ENCODE measurements at places on chromosomes 16 and 17. TPM values are rescaled to one million over a fixed set of nuclear protein-coding genes. Genes with fewer than 3 reads are reported as not detected.

Gene MPV17L
- 2.7 TPM for total RNA-seq

- no peak for DNase-seq
Observed at GRCh38 chr16:31099860-31100638, 5.5 kb upstream of the VKORC1 start.

Gene CRISPLD2
- 4.0 TPM for total RNA-seq

- peak; percentile 60 for DNase-seq
Observed at GRCh38 chr16:51237207-51237606, 86.1 kb upstream of the SALL1 start.

Gene OR3A3
- total RNA-seq = not detected

- DNase-seq = no peak
Observed at GRCh38 chr16:86604436-86605193, 26.3 kb downstream of the FOXL1 start.

Gene HEATR9
- not detected for total RNA-seq

Gene DPEP3
- total RNA-seq = 2.9 TPM

DNA sequence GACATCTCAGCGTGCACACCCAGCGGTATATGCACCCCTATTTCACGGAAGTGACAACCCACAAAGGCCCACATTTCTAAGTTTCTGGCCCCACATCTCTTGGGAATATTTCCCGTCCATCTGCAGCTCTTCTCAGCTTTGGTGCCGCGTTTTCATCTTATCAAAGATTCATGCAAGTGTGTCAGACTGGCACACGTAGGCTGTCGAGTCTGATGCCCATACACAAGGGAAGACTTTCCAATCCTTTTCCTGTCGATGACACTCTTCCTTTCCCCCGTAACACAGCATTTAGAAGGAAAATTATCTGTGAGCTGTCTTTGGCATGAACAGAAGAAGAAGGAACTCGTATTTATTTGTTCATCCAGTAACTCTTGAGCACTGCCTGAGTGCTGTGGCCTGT lies 83.0 kb downstream of the SHISA6 start:
- no peak for DNase-seq

DNA sequence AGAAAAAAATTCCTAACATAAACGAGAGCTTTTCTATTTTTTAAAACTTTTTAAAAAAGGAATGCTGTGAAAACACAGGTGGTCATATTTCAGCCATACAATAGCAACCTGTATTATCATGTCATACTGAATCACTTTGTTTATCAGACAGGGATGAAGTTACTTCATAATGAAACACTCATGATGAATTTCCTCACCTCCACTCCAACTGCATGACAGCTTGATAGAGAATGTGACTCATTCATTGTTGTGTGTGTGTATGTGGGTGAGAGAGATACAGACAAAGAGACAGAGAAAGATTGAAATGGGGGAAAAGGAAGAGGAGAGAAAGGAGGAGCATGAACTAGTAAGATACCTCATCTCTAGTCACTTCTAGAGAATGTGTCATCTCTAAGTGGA lies 109.0 kb downstream of the SYCE1L start:
- DNase-seq = no peak

Gene PIK3R5
- 10.4 TPM for total RNA-seq

DNA sequence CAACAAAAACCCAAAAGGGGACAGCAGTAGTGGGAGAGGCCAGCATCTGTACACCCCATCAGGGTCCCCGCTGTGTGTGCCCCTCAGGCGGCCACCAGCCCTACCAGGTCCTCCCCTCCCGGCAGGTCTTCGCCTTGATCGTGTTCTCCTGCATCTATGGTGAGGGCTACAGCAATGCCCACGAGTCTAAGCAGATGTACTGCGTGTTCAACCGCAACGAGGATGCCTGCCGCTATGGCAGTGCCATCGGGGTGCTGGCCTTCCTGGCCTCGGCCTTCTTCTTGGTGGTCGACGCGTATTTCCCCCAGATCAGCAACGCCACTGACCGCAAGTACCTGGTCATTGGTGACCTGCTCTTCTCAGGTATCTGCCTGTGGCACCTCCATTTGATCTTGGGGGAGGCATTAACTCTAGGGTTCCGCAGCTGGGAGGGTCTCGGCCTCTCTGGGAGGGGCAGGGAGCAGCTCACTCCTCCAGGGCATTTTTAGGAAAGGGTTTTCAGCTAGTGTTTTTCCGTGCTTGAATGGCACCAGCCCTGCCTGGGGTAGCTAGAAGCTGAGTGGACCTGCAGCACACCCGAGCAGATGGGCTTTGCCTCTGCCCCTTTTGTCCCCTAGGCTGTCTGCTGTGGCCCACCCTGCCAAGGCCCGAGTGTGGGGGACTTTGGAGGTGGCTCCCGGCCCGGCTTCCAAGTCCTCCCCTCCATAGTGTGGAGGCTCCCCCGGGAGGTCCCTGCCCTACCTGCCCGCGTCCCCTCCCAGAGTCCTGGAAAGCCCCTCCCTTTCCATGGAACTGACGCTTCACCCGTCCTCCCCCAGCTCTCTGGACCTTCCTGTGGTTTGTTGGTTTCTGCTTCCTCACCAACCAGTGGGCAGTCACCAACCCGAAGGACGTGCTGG lies 2.6 kb downstream of the SYNGR2 start:
- DNase-seq = no peak

DNA sequence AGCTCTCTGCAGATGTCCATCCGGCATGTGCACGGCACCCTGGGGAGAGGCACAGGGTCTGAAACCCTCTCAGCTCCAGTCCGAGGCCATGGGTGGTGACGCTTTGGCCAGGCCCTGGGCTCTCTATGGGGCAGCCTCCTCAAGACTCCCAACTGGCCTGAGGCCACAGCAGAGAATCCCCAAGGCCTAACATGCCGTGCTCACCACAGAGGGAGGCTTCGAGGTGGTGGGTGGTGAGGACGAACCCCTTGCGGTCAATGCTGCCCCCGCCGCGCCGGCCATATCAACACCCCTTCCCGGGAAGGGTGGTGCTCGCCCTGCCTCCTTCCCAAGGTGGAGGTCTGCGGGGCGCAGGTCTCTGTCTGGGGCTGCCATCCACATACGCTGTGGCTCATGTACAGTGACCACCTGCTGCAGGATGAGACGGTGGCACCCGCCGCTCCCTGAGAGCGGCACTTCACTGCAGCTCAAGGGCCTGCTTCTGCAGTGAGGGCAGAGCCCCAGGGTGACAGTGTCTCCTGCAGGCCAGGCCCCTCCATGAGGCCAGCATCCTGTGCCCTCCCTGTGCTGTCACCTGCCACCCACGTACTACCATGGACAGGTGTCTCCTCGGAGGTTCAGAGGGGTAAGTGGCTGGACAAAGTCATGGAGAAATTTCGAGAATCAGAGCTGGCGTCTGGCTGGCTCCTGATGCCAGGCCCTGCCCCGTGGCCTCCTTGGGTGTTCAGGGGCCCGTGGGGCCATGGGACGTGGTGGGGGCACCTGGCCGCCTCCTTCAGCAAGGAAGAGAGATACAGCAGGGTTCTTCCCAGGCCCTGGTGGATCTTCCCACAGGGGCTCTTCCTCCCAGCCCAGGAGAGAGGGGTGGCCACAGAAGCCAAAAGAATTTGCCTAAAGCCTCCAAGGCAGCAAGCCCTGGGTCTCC lies 54.6 kb upstream of the ACSF3 start:
- no peak for DNase-seq

DNA sequence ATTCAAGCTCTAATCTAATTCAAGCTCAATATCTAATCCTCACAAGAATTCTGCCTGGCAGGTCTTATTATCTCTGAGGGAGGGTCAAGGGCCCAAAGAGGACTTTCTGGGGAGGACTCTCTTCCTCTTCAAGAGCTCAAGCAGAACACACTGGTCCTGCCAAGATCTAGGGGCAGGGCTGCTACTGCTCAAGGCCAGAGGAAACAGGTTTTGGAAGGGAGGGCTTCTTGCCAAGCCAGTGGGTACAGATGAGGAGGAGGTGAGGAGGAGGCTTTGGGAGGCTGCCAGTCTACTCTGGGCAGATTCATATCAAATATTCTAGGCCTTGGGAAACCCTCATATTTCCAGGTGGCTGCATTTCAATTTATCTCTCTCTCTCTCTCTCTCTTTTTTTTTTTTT lies 51.8 kb upstream of the IL34 start:
- no peak for DNase-seq

DNA sequence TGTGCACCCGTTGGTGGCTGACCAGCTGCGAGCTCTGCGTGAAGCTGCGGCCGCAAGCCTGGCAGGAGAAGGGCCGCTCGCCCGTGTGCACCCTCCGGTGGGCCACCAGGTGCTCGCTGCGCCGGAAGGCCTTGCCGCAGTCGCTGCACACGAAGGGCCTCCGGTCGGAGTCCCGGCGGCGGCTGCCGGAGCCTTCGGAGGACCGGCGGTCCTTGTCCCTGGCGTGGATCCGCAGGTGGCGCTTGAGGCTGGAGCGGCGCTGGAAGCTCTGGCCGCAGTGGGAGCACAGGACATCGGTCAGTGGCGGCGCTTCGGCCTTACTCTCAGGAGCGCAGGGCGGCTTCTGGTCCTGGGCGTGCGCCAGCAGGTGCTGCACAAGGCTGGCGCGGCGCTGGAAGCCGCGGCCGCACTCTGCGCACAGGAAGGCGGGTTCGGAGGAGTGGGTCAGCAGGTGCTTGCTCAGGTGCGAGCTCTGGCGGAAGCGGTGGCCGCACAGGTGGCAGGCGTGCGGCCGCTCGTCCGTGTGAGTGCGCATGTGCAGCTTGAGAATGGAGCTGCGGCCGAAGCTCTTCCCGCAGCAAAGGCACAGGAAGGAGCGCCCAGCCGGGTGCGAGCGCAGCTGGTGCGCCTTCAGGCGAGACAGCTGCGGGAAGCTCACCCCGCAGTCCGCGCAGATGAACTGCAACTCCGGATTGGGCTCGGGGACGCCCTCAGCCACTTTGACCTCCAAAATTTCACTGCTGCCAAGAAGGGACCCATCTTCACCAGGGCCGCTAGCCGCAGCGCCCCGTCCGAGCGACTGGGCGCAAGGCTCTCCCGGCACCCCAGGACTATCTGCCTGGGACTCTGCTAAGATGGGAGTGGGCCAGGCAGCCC lies 9.1 kb downstream of the ZSCAN10 start:
- no peak for DNase-seq
